ENCODE measurements at places on chromosomes 4 and X.

- DNase-seq, result no peak
These were observed 1427.2 kb downstream of the STIM2 start for GRCh38 chr4:28287831-28288233.

GRCh38 chr4:52164116-52164515 lies 113.0 kb downstream of the SPATA18 start:
- DNase-seq, result no peak

DNA sequence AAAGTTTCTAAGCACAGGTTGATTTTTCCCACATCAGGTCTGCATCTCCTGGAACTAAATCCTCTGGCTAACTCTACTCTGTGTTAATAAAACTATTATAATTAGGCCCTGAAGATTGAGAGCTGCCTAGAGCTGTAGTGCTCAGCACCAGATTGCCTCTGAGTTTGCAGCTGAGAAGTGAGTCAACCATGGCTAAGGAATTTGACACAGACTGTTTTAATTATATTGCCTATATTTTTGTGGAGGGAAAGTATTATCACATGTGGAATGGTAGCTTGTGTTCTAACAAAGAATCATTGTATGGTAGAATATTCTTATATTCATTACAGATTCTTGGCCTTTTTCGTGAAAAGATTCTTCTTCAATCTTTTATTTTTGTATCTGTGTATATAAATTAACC lies 1907.6 kb upstream of the TENM3 start:
- no peak for DNase-seq

DNA sequence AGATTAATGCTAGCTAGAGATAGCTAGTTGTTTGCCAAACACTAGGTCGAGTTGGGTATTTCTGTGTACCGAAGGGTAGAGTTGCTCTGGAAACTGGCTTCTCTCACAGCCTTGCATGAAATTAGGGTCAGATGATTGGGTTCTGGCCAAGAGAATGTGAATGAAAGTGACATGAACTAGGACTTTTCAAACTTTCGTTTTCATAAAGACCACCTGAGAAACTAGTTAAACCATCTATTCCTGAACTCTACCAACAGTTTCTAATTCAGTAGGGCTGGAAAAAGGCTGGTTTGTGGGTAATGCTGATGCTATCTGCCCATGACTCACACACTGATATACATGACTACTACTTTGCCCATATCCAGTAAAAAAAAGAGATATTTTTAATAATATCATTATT lies 157.6 kb downstream of the GASK1B start:
- DNase-seq, result no peak

GRCh38 chr4:99921174-99921573 lies 25.2 kb downstream of the DNAJB14 start:
- no peak for DNase-seq

GRCh38 chrX:19990151-19990555 lies 708 bp downstream of the BCLAF3 start:
- no peak for DNase-seq

- DNase-seq, result no peak
These were observed 3.3 kb downstream of the COQ2 start for GRCh38 chr4:83281307-83281706.

- DNase-seq, result no peak
These were observed 15.3 kb upstream of the ZBTB33 start for GRCh38 chrX:120235284-120235683.

- DNase-seq, result no peak
These were observed 50.9 kb downstream of the TSC22D3 start for GRCh38 chrX:107724653-107725052.

GRCh38 chr4:169254546-169254983 lies 16.2 kb downstream of the SH3RF1 start:
- DNase-seq, result no peak

- DNase-seq, result no peak
These were observed 148.0 kb upstream of the STX18 start for GRCh38 chr4:4689694-4690440.

- DNase-seq, result no peak
These were observed 35.9 kb downstream of the TBC1D19 start for GRCh38 chr4:26619784-26620183.

DNA sequence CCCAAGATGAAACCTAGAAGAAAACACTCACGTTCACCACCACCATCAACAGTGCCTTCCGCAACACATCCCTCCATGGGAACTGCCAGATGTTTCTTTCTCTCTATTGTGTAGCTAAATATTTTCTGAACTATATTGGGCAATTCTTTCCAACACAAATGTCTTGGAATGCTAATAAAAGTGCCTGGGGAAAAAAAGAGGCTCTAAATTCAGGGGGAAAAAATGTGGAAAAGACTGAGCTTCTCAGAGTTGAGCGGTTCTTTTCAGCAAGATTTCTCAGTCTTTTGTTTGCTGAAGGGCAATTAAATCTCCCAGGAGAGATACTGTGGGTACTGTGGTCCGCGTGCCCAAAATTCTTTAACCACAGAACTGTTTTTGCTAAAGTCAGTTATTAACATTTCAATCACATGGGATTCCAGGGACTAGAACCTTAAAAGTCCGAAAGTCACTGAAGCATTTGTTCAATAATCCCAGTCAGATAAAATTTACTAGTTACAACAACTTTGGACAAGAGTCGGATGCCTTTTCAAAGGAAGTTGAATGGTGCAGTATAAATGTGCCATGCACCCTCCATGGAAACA lies 51.9 kb upstream of the DHRSX start:
- no peak for DNase-seq

- DNase-seq, result no peak
These were observed 262.7 kb downstream of the IL15 start for GRCh38 chr4:141899103-141899502.

DNA sequence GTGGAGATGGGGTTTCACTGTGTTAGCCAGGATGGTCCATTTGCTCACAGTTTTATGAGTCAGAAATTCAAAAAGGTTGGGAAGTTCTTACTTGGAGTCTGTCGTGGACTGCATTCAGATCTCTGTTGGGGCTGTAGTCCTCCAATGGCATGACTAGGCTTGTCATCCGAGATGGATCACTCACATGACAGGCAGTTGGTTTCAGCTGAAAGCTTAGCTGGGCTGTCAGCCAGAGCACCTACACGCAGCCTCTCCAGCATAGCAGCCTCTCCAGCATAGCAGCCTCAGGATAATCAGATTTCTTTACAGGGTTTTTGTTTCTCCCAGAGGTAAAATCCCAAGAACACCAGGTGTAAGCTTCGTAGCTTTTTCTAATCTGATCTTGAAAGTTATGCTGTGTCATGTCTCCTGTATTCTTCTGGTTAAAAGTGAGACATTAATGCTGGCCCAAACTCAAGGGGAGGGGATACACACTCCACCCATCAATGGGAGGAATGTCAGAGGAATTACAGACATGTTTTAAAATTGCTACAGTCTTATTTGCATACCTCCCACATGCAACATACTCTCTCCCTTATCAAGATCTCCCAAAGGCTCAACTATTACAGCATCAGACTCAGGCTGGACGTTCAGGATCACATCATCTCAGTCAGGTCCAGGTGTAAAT lies 31.6 kb upstream of the SOD3 start:
- no peak for DNase-seq

- no peak for DNase-seq
These were observed 275.5 kb downstream of the BCOR start for GRCh38 chrX:39822133-39822748.

- no peak for DNase-seq
These were observed 85.4 kb upstream of the RAPGEF2 start for GRCh38 chr4:159017323-159018026.

DNA sequence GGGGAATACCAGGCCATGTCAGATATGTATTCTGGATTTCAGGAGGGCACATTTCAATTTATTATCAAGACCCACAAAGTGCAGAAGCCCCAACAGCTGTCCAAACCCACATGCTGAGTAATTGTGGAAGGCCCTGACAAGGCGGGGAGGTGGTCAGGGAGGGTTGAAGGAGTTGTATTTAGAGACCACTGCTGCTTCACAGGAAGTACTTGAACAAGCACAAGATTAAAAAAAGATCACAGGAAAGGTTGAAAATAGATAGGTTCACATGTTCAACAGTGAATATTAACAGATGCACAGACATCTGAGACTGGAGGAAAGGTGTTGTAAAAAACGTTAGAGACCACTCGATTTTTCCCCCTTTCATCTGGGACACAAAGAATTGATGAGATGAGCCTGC lies 17.9 kb downstream of the ATP8A1 start:
- DNase-seq, result no peak

- no peak for DNase-seq
These were observed 2088.7 kb upstream of the AGA start for GRCh38 chr4:179530958-179531357.

Data from stimulated activated CD8-positive, alpha-beta memory T cell treated with anti-CD3 and anti-CD28 coated beads, Interleukin-2, amount 100 ng/mL, for 1 hour (primary cell).